ENCODE measurements at places on chromosomes 11 and 22.

DNA sequence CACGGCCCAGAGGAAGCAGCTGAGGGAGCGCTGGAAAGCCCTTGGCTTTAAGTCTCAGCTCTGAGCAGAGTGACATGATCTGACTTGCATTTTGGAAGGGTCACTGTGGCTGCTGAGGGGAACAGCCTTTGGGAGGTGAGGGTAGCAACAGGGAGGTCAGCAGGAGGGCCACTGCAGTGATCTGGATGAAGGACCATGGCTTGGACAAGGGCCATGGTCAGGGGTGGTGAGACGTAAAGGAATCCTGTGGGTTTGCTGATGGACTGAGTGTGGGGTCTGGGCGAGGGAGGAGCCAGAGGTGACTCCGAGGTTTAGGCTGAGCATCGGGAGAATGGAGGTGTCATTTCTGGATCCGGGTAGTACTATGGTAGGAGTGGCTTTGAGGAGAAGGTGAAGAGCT lies 33.3 kb downstream of the SGSM3 start:
- H3K4me1 ChIP-seq: peaks cover 3% of the 10 kb centered on the region
- no peak overlapping the region for H3K27ac ChIP-seq
- no peak for DNase-seq
- no peak overlapping the region for H3K4me3 ChIP-seq

- no peaks in the 10 kb centered on the region for H3K27me3 ChIP-seq
- peaks cover 5% of the 10 kb centered on the region for H3K4me1 ChIP-seq
- H3K27ac ChIP-seq: no peak overlapping the region
- H3K36me3 ChIP-seq: no peaks in the 10 kb centered on the region
These were observed 67.2 kb upstream of the MTMR2 start for GRCh38 chr11:95991101-95991500.

DNA sequence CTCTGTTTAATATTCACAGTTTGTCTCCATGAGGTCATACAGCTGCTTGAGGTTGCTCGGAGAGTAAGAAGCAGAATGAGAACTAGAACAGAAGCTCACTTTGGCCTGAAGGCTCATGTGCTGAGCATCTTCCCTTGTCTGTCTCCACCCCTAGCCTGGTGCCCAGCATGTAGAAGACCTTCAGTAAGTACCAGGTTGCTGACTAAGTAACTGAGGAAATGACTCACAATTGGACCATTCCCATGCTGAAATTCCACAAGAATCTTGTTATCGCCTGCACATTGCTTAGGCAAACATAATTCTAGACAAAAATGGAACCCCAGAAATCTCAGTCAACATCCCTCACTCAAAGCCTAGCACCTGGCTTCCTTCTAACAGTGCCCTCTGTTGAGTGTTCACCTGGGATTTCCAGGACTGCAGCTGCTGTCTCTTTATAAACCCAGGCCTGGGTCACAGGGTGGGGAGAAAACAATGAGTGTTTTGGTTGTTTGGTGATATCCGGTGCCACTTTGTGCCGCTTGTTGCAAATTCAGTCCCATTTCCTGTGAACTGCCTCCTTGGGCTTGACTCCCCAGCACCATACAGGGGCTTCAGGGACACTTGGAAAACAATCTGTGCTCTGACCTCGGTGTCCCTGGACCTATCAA lies 406.8 kb downstream of the ETS1 start:
- DNase-seq: peak; percentile 80
- H3K4me1 ChIP-seq: peaks cover 21% of the 10 kb centered on the region
- no peaks in the 10 kb centered on the region for H3K27me3 ChIP-seq
- H3K4me3 ChIP-seq: no peak overlapping the region

GRCh38 chr22:40024201-40025061 lies 29.7 kb downstream of the FAM83F start:
- no peaks in the 10 kb centered on the region for H3K27me3 ChIP-seq
- peaks cover 44% of the 10 kb centered on the region for H3K36me3 ChIP-seq
- no peak overlapping the region for H3K4me3 ChIP-seq
- DNase-seq: no peak
- H3K4me1 ChIP-seq: peaks cover 45% of the 10 kb centered on the region

DNA sequence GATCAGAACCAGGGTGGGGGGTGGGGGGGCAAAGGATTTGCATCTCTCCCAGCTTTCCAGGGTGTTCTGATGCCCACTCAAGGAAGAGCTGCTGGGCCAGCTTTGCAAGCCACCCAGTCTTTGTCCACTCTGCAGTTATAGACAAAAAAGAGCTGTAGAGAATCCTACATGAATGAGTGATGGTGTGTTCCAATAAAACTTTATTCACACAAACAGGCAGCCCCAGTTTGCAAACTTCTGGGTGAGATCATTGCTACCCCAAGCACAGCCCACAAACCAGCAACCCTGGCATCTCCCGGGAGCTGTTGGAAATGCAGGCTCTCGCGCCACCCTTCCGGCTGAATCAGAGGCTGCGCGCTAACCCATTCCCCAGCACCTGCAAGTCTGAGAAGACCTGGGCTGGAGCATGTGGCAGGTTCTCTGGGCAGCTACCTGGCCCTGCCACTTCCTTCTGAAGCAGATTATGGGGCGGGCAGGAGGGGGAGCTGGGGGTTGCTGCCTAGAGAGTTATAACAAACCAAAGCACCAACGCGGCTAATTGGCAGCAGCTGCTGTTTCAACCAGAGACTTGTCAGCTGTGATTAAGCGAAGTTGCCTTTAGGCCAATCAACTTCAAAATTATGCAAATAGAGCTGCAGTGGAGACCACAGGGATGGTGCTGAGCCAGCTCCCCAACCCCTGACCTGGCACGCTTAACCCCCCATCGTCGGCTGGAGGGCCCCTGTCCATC lies 3.8 kb upstream of the SHISAL1 start:
- DNase-seq: no peak
- no peak overlapping the region for H3K4me3 ChIP-seq
- H3K27ac ChIP-seq: no peak overlapping the region
- H3K27me3 ChIP-seq: peaks cover 6% of the 10 kb centered on the region
- H3K36me3 ChIP-seq: no peaks in the 10 kb centered on the region

DNA sequence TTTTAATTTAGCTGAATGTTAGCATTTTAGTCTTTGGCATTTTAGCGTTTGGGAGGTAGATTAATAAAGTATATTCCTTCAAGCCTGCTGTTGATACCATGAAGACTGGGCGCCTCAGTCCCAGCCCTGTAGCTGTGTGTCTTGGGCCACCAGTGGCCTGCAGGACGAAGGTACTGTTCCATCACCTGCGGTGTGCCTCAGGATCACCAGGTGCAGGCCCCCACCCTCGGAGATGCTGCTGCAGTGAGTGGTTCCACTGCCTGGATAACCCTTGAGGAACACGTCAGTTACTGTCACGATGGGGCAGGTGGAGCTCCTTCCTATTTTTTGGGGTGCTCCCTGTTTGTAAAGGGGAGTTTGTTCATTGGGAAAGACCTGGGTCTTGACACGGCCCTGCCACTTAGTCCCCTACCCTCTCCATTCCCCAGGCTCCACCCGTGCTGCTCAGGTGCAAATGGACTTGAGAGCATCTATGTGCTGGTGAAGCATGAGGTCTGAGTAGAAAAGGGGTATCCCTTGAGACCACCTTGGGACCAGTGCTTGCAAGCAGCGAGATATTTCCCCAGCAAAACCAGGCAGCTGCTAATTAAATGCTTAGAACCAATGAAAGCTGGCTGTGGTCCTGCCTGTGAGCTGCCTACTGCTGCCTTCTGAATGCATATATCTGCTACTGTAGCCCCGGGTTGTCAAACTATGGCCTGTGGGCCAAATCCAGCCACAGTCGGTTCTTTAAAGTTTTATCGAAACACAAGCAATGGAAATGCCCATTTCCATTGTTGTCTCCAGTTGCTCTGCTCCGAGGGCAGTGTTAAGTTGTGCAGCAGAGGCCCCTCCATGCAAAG lies 28.7 kb downstream of the INCENP start:
- DNase-seq: no peak
- peaks cover 22% of the 10 kb centered on the region for H3K36me3 ChIP-seq
- H3K4me1 ChIP-seq: peaks cover 6% of the 10 kb centered on the region
- no peak overlapping the region for H3K4me3 ChIP-seq
- no peak overlapping the region for H3K27ac ChIP-seq
- no peaks in the 10 kb centered on the region for H3K27me3 ChIP-seq

DNA sequence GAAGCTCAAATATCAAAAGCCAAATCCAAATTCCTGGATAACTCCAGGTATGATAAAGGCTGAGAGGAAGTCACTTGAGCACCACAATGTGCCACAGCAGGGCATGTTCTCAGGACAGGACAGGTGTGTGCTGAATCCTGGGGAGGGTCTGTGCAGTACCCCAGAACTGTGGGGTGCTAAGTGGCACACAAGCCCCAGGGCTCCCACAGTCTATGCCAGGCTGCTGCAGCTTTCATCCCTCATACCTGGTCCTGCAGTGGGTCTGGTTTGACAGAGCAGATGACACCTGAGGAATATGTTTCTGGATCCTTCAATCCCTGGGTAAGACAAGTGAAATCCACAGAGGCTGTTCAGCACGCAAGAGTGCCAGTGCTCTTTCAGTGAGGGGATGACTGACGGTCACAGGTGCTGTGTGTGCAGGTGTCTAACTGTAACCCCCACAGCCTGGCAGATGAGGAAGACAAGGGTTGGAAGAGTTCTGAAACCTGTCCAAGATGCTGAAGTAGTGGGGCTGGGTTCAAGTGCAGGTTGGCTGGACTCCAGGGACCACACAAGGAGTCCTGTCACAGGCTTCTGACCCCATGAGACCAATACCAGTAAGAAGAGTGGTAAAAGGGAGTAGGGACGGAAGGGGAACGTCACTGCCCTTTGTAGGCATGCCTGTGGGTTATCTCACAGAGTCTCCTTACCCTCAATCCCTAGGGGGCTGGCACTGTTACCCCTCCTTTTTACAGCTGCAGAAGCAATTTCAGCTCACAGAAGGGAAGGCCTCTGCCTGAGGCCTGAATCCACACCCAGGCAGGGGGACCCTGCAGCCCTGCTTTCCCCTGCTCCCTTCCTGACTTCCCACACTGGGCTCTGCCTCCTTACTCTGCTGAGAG lies 14.1 kb downstream of the SERPIND1 start:
- peaks cover 12% of the 10 kb centered on the region for H3K36me3 ChIP-seq
- no peaks in the 10 kb centered on the region for H3K4me1 ChIP-seq
- no peak for DNase-seq
- no peaks in the 10 kb centered on the region for H3K27me3 ChIP-seq
- H3K4me3 ChIP-seq: no peak overlapping the region

GRCh38 chr11:126357969-126358762 lies 2.7 kb downstream of the ST3GAL4 start:
- H3K27ac ChIP-seq: no peak overlapping the region
- no peak for DNase-seq

- H3K36me3 ChIP-seq: no peaks in the 10 kb centered on the region
- no peaks in the 10 kb centered on the region for H3K27me3 ChIP-seq
- H3K4me3 ChIP-seq: no peak overlapping the region
These were observed 227.8 kb downstream of the BRD1 start for GRCh38 chr22:49599691-49600455.

- no peaks in the 10 kb centered on the region for H3K27me3 ChIP-seq
- H3K4me1 ChIP-seq: peaks cover 40% of the 10 kb centered on the region
- H3K27ac ChIP-seq: no peak overlapping the region
- no peak for DNase-seq
- no peak overlapping the region for H3K4me3 ChIP-seq
These were observed 398.0 kb downstream of the TENM4 start for GRCh38 chr11:79042824-79043223.

DNA sequence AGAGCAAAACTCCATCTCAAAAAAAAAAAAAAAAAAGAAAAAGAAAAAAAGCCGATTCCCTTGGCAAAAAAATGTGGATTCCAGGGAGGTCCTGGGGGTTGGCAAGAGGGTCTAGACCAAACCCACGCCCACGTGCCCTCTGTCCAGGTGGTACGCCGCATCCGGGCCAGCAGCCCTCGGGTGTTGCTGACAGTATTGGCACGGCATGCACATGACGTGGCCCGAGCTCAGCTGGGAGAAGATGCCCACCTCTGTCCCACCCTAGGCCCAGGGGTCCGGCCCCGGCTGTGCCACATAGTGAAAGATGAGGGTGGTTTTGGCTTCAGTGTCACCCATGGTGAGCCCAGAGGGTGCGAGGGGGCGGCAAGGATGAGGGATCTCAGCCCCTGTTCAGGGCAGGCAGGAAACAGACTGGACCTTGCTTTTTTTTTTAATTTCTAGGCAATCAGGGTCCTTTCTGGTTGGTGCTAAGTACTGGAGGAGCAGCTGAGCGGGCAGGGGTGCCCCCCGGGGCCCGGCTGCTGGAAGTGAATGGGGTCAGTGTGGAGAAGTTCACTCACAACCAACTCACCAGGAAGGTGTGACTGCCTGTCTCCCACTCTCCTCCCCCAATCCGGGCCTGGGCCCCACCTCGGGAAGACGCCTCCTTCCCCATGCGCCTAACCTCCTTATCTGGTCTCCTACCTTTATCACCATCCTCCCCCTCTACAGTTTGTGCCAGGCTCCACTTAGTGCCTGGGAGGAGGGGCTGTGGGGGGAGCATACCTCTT lies 2.0 kb downstream of the NHERF4 start:
- peaks cover 14% of the 10 kb centered on the region for H3K27me3 ChIP-seq
- DNase-seq: no peak
- H3K4me1 ChIP-seq: no peaks in the 10 kb centered on the region
- H3K36me3 ChIP-seq: no peaks in the 10 kb centered on the region

- H3K4me1 ChIP-seq: no peaks in the 10 kb centered on the region
- H3K27ac ChIP-seq: no peak overlapping the region
- no peaks in the 10 kb centered on the region for H3K36me3 ChIP-seq
- no peak for DNase-seq
- H3K27me3 ChIP-seq: no peaks in the 10 kb centered on the region
- no peak overlapping the region for H3K4me3 ChIP-seq
These were observed 1.1 kb upstream of the GSTT4 start for GRCh38 chr22:24006207-24006913.
